ENCODE measurements at places on chromosomes 3 and 15. TPM values are rescaled to one million over a fixed set of nuclear protein-coding genes. Genes with fewer than 3 reads are reported as not detected.
A peak's percentile ranks its signal among the peaks of the same experiment; 100 is the strongest.

The IMPG2 gene
- 2.4 TPM for total RNA-seq

The FAN1 gene
- total RNA-seq: 22.9 TPM

The DNASE1L3 gene
- 0.96 TPM for total RNA-seq

The KAT2B gene
- total RNA-seq: 13.6 TPM

The CCRL2 gene
- not detected for total RNA-seq

DNA sequence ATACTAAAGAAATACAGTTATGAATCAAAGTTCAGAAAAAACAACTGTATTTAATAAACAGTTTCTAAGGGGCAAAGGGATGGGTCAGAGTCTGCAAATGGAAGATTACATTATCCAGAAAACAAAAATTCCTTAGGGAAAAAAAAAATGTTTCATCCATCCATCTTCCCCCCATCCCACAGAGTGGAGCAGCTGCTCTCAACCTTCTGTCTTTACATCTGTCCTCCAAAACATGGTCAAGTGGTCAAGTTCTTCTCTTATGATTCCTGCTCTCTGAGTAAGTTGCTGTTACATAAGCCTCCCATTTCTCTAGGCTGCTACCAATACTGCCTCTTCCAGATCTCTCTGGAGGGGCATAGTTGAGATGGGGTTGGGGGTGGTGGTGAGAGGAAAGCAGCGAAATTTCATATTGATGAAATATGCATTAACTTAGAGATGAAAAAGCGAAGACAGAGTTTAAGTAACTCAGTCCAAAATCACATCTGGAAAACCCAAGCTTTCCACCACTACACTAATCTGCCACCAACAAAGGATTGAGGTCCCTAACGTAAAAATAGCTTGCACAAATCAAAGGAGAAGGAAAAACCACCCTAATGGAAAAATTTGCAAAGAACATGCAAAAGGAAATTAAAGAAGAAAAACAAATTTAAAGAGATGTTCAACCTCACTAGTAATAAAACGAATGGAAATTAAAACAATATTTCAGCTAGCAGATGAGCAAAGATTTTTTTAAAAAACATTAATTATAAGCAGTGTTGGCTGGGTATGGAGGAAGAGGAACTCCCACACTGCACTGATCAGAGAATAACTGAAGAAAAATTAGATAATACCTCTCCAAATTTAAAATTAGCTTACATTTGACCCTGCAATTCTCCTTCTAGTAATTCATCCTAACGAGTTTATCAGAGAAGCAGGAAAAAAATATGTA is 109.5 kb downstream of the ST8SIA2 start:
- DNase-seq: no peak
- H3K27ac ChIP-seq: peak overlapping the region; percentile 41
- H3K4me3 ChIP-seq: no peak overlapping the region
- H3K27me3 ChIP-seq: peaks cover 6% of the 10 kb centered on the region

DNA sequence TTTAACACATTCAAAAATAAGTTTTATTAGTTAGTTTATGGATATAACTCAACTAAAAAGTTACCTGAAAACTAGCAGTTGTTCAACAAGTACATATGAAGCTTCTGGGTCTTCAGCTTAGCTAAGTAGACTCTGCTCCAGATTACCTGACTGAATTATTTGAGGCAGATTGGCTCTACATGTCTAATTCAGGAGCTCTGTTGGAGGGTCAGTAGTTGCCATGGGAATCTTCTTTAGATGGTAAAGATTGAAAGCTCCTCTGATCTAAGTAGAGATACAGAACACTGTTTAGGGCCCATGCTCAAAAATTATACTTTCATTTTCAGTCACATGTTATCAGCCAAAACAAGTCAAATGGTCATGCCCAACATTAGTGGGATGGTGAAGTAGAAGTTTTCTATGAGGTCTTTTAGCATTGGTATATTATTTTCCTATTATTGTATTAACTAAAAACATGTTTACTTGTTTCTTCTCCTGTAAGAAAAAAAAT is 1476.9 kb downstream of the OTOL1 start:
- no peaks in the 10 kb centered on the region for H3K36me3 ChIP-seq
- H3K27me3 ChIP-seq: no peaks in the 10 kb centered on the region
- no peak for DNase-seq
- no peak overlapping the region for H3K27ac ChIP-seq

- no peaks in the 10 kb centered on the region for H3K27me3 ChIP-seq
- no peak for DNase-seq
- peaks cover 10% of the 10 kb centered on the region for H3K36me3 ChIP-seq
- no peak overlapping the region for H3K4me3 ChIP-seq
- H3K27ac ChIP-seq: no peak overlapping the region
Observed at GRCh38 chr15:46543626-46544025, 908.8 kb downstream of the SQOR start.

DNA sequence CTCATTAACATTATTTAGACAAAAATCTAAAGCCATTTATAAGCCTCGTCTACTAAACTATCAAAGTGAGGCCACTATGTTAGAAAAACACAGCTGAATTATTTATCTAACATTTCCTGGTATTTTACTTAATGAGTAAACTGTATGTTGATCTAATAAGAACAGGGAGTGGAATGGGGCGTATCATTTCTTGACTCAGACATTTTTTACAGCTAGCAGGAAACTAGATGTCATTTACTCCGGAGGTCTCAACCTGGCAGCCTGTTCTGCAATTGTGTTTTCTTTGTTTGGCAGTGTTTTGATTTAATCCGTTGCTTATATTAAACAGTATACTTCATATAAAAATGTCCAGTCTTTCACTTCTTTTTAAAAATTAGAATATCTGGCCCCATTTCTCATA is 79.1 kb upstream of the ABI3BP start:
- no peak overlapping the region for H3K27ac ChIP-seq
- no peaks in the 10 kb centered on the region for H3K4me1 ChIP-seq
- no peaks in the 10 kb centered on the region for H3K36me3 ChIP-seq
- H3K27me3 ChIP-seq: no peaks in the 10 kb centered on the region
- DNase-seq: no peak

DNA sequence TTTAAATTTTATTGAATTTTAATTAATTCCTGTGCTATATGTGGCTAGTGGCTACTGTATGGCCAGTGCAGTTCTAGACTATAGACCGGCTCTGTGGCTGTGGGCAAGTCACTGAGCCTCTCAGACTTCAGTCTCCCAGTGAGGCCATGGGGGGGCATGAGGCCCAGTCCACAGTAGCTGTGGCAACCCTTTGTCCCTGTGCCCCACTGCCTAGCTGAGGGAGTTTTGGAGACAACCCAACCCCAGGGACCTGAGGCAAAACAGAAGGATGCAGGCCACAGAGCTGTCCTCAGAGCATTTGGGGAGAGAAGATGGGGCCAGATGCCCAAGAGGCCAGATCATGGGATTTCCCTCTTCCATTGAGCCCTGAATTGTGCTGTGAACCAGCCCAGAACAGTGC is 18.9 kb upstream of the POC1A start:
- H3K4me1 ChIP-seq: peaks cover 7% of the 10 kb centered on the region
- H3K4me3 ChIP-seq: no peak overlapping the region
- no peak for DNase-seq
- H3K27ac ChIP-seq: no peak overlapping the region
- H3K36me3 ChIP-seq: no peaks in the 10 kb centered on the region
- peaks cover 4% of the 10 kb centered on the region for H3K27me3 ChIP-seq

GRCh38 chr3:133413161-133414020 is 13.5 kb downstream of the BFSP2 start:
- H3K36me3 ChIP-seq: no peaks in the 10 kb centered on the region
- peaks cover 4% of the 10 kb centered on the region for H3K4me1 ChIP-seq
- peaks cover 2% of the 10 kb centered on the region for H3K27me3 ChIP-seq
- no peak for DNase-seq
- no peak overlapping the region for H3K27ac ChIP-seq

- H3K27ac ChIP-seq: no peak overlapping the region
- no peaks in the 10 kb centered on the region for H3K36me3 ChIP-seq
- H3K27me3 ChIP-seq: peaks cover 2% of the 10 kb centered on the region
- no peak overlapping the region for H3K4me3 ChIP-seq
Observed at GRCh38 chr3:42739401-42740158, 33.5 kb downstream of the CCDC13 start.

- peaks cover 5% of the 10 kb centered on the region for H3K36me3 ChIP-seq
- no peak overlapping the region for H3K27ac ChIP-seq
- no peaks in the 10 kb centered on the region for H3K4me1 ChIP-seq
- DNase-seq: no peak
Observed at GRCh38 chr3:112314649-112315048, 18.3 kb upstream of the CD200 start.

GRCh38 chr3:50231581-50231980 is 4.4 kb upstream of the GNAI2 start:
- H3K27ac ChIP-seq: no peak overlapping the region
- peaks cover 19% of the 10 kb centered on the region for H3K4me1 ChIP-seq
- no peaks in the 10 kb centered on the region for H3K36me3 ChIP-seq
- DNase-seq: no peak

DNA sequence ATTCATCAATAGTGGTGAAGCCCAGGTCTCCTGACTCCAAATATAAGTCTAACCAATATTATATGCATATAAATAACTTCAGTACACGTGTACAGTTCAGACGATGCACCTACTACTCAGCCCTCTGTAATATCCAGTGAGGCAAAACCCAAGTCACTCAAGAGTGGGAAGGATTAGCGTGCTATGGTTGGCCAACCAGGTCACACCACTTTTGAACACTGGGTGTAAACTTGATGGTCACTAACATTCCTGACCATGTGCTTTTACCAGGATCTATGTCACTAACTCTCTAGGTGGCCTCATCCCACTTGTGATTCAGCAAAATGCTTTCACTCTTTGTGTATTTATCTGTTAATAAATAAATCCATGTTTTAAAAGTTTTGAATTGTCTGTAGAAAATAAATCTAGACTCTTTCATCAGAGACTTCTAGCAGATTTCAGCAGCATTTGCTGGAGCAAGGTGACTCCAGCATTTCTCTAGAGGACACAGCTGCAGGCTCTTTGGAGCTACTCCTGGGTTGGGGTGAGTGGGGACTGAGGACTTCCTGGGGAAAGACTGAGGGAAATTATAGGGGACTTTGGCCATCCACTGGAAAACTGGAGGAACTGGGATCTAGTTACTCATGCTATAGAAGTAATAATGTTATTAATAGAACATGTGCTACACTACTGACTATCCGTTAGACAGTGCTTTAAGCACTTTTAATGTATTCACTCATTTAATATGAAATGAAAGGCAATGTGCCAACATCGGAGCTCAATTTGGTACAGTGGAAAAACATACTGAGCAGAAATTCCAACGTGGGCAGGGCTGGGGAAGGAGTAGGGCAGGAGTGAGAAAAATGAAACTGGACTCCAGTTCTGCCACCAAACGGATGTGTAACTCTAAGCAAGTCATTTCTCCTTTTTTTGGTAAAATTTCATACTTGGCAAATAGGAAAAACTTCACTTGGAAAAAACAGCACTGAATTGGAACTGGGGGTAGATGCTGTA is 97.9 kb downstream of the RORA start:
- H3K4me1 ChIP-seq: peaks cover 7% of the 10 kb centered on the region
- no peak overlapping the region for H3K27ac ChIP-seq

- H3K36me3 ChIP-seq: no peaks in the 10 kb centered on the region
- no peak overlapping the region for H3K4me3 ChIP-seq
- H3K4me1 ChIP-seq: peaks cover 4% of the 10 kb centered on the region
- H3K27ac ChIP-seq: no peak overlapping the region
Observed at GRCh38 chr3:61612211-61613194, 51.1 kb downstream of the PTPRG start.

DNA sequence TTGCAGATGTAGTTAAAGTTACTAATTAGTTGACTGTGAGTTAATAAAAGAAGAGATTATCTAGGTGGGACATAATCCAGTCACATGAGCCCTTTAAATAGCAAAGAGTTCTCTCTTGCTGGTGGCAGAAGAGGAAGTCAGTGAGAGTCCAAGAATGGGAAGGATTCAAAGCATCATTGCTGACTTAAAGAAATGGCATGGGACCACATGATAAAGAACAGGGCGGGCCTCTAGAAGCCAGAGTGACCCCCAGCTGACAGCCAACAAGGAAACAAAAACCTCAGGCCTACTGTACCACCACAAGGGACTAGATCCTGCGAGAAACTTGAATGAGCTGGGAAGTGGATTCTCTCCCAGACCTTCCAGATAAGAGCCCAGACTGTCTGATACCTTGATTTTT is 447.2 kb upstream of the CCDC54 start:
- peaks cover 6% of the 10 kb centered on the region for H3K36me3 ChIP-seq
- H3K27me3 ChIP-seq: no peaks in the 10 kb centered on the region
- DNase-seq: no peak
- H3K27ac ChIP-seq: no peak overlapping the region
- H3K4me3 ChIP-seq: no peak overlapping the region

DNA sequence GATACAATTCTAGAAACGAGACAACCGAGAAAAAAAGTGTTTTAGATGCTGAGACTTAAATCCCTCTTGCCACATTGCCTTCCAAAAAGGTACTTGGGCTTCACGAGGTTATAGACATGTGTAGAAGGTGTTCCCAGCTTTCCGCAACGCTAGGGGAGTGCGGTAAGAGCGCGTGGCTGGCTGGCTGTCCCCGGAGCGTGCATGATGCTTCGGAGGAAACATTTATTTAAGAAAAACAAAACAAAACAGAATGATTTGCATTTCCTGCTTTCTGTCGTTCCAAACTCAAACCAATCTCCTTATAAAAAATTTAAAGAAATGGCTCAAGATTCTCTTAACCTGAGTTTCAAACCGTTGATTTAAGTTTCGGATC is 841 bp downstream of the SLC6A20 start:
- H3K27ac ChIP-seq: no peak overlapping the region
- DNase-seq: no peak
- H3K27me3 ChIP-seq: peaks cover 15% of the 10 kb centered on the region
- peaks cover 4% of the 10 kb centered on the region for H3K36me3 ChIP-seq
- peak overlapping the region; percentile 78 for H3K4me3 ChIP-seq
- H3K4me1 ChIP-seq: peaks cover 7% of the 10 kb centered on the region

GRCh38 chr15:67907184-67907723 is 67.4 kb upstream of the RNU6-1 start:
- H3K4me1 ChIP-seq: no peaks in the 10 kb centered on the region
- no peak overlapping the region for H3K4me3 ChIP-seq
- H3K36me3 ChIP-seq: peaks cover 5% of the 10 kb centered on the region
- DNase-seq: no peak
- no peak overlapping the region for H3K27ac ChIP-seq
- H3K27me3 ChIP-seq: no peaks in the 10 kb centered on the region

GRCh38 chr3:115646027-115646690 is 22.8 kb downstream of the GAP43 start:
- no peak for DNase-seq
- H3K36me3 ChIP-seq: peaks cover 20% of the 10 kb centered on the region
- peaks cover 8% of the 10 kb centered on the region for H3K27me3 ChIP-seq
- H3K4me3 ChIP-seq: no peak overlapping the region
- H3K4me1 ChIP-seq: peaks cover 28% of the 10 kb centered on the region

- peaks cover 16% of the 10 kb centered on the region for H3K27me3 ChIP-seq
- H3K27ac ChIP-seq: no peak overlapping the region
- H3K4me3 ChIP-seq: peak overlapping the region; percentile 89
Observed at GRCh38 chr15:63042877-63043334, 359 bp downstream of the TPM1 start.

- peak overlapping the region; percentile 52 for H3K4me3 ChIP-seq
- H3K36me3 ChIP-seq: no peaks in the 10 kb centered on the region
- no peak for DNase-seq
Observed at GRCh38 chr3:29760226-29760685, 479.4 kb downstream of the RBMS3 start.

Measured in glutamatergic neuron (in vitro differentiated cells).